Activated effector memory CD4-positive, alpha-beta T cell treated with anti-CD3 and anti-CD28 coated beads, Interleukin-2, amount 50 U/mL, for 16 hours (primary cell): ENCODE measurements at places on chromosomes 4 and X.

DNA sequence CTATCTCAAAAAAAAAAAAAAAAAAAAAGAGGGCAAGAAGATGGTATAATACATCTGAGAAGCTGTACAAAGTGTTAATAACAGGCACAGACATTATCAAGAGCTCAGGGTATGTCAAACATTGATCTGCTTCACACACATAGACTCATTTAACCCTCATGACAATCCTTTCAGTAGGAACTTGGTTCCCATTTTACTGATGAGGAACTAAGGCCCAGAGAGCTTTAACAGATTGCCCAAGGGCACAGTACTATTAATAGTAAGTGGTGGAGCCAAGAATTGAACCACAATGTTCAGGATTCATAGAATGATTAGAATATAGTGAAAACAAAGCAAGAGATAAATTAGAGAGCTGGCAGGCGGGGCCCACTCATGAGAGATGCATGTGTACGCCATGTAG lies 154.4 kb downstream of the EFHC2 start:
- no peak for DNase-seq

DNA sequence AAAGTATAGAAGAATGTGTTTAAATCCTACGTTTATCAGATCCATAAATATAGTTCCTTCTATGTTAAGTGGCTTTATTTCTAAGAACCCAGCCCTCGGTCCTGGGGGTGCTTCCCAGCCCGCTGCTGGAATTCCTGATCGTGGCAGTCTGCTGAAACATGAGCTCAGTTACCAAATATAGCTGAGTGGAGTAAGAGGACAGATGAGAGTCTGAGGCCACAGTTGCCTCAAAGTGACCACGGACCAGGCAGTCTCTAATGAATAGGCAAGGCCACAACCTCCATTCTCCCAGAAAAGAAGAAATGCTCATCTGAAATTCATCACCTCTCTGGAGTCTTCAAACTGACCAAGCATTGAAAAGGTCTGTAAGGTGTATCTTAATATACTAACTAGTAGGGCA lies at the start of gene PALLD:
PALLD (plus strand) TSS at position 219 of the 400 bp plus-strand sequence.
- no peak for DNase-seq

DNA sequence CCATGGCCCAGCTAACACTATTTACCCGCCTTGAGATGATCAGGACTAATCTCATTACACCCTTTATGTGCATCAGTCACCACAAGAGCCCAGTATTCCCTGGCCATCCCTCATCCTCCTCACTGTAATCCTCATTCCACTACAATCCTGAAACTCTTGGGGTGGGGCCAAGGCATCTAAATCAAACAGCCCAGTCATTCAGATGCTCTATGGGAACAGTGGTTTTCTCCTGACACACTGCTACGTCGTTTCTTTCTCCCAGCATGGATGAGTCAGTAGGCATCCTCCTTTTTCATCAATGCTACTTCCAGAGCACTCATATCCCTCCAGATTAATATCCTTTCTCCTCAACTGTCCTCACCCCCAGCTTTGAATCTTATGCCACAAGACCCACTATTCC lies 5.6 kb downstream of the SDAD1 start:
- no peak for DNase-seq

GRCh38 chrX:118117741-118118140 lies 1.1 kb upstream of the KLHL13 start:
- DNase-seq, result no peak

DNA sequence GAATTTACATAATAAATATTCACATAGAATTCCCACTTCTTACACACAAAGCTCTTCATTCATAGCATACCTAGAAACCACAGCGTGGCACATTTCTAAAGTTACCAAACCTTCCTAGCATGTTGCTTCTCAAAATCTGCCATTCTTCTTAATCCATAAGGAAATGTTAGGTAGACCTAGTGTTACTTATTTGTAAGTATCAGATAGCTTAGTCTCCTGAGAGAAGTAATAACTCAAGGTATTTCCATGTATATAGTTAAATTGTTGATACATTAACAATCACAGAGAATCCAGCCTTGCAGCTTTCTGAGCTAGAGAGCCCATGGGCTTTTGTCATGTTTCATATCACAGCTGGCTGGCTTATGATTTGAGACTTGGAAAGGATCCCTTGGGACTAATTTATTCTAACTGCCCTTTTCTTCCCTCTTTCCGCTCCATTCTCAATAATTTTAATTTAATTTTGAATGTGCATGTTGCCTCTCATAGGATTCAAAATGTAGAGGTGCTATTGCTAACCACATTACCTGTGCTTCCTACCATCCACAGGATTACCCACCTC lies 17.6 kb downstream of the SH3RF1 start:
- DNase-seq, result no peak

DNA sequence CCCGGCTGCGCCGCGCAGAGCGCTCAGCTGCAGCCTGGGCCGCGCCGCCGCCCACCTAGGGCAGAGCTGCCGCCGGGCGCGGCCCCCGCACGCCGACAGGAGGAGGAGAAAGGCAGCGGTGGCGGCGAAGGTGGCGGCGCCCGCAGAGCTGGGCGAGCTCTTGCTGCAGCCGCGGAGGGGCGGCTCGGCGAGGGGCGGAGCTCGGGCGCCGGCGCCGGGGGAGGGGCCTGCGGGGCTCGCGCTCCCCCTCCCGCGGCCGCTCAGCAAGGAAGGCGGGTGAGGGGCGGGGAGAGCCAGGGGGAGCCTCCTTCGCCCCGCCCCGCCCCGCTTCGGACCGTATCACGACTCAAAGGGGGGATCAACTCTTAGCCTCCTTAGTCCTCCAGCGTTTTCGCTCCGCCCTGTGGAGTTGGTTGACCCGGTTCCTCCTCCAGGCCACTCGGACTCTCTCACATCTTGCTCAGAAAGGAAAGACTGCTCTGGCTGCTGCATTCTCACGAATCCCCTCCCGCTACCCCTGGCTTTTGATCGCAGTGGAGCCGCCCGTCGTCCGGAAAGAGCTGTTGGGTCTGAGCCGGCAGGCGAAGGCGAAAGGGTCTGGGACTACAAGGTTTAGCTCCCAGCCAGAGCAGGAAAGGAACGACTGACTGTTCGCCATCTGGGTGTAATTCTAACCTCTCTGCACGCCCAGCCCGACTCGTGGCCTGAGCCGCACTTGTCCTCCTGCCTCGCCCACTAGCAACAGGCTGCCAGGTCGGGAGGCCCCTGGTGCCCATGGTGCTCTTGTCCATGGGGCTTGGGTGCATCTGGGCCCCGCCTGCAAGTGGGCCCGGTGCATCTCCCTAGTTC lies at the start of gene ATP8A1:
ATP8A1 (minus strand) TSS at position 162 of the 849 bp plus-strand sequence. CDS start 232 bp downstream, outside the sequence.
- peak; percentile 97 for DNase-seq

- no peak for DNase-seq
Measured at GRCh38 chrX:129782706-129783105, 3.0 kb downstream of the SASH3 start.

DNA sequence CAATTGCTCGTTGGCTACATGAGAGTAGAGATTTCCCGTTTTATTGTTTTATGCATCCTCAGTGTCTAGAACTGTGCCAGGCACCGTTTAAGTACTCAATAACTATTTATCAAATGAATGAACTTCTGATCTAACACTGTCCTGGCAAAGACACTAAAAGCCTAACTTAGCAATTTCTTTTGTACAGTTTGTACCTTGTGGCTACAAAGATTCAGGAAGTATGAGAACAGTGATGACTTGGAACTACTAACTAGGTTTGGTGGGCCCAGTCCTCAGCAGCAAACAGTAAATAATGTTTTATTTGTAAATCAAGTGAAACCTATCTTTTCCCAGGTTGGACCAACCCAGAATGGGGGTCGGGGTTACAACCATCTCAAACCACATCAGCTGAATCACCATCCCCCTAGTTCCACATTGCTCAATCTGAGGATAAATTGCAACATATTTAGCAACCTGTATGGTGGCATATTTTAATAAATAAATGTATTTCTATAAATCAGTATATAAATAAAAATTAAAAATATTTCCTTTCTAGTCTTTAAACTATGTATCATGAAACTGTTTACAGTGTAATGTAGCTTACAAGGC lies 12.3 kb upstream of the SCRG1 start:
- DNase-seq, result no peak

DNA sequence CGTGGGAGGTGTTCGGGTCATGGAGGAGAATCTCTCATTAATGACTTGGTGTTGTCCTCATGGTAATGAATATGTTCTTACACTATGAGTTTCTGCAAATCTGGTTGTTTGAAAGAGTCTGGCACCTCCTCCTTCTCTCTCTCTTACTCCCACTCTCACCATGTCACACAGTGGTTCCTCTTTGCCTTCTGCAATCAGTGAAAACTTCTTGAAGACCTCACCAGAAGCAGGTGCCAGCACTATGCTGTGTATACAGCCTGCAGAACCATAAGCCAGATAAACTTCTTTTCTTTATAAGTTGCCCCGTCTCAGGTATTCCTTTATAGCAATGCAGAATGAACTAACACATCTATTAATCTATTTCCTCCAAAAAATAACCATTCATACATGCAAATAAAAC lies 275.0 kb downstream of the ANTXR2 start:
- no peak for DNase-seq
